GM20000 (cell line): ENCODE measurements at places on chromosomes 6 and 20.

DNA sequence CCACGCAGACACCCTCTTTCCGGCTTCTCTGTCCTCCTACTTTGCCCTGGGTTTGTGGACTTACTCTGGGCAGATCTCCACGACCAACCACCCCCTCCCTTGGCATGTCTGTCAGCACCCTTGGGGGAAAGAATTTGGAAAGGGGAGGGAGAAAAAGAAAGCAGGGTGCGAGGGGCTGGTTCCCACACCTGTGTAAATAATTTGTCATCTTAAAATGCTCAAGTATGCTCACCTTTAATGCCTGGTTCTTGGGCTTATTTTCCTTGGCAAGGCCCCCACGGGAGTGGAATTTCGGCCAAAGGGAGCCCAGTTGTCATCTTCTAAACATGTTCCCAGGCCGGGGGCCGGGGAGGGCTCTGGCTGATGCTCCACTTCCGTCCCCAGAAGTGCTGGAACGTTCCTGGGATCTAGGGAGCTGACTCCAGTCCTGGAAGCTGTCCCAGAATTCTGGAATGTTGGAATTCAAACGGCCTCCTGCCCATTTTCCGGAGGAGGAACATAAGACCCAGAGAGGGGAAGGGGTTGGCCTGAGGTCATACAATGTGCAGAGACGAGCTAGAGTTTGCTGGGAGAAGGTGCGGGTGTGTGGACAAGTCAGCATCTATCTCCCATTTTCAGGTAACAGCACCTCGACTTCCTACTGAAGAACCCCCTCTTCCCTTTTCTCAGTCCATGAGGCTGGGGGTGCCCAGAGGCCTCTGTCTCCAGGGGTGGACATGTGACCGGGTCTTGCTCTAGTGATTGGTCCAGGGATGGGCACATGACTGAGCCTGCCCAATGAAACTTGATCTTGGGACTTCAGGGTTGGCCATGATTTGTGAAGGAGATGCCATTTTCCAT, 122.3 kb downstream of the CEBPB start:
- no peak for DNase-seq

- DNase-seq: no peak
Observed at GRCh38 chr6:106508834-106509233, 120.5 kb downstream of the RTN4IP1 start.

- DNase-seq: no peak
Observed at GRCh38 chr6:112938650-112939049, 591.5 kb downstream of the RFPL4B start.

GRCh38 chr6:103858003-103858402, 1001.7 kb downstream of the HACE1 start:
- no peak for DNase-seq

GRCh38 chr20:16861708-16862107, 113.5 kb downstream of the OTOR start:
- no peak for DNase-seq

GRCh38 chr20:44067650-44068081, 119.3 kb downstream of the JPH2 start:
- no peak for DNase-seq

DNA sequence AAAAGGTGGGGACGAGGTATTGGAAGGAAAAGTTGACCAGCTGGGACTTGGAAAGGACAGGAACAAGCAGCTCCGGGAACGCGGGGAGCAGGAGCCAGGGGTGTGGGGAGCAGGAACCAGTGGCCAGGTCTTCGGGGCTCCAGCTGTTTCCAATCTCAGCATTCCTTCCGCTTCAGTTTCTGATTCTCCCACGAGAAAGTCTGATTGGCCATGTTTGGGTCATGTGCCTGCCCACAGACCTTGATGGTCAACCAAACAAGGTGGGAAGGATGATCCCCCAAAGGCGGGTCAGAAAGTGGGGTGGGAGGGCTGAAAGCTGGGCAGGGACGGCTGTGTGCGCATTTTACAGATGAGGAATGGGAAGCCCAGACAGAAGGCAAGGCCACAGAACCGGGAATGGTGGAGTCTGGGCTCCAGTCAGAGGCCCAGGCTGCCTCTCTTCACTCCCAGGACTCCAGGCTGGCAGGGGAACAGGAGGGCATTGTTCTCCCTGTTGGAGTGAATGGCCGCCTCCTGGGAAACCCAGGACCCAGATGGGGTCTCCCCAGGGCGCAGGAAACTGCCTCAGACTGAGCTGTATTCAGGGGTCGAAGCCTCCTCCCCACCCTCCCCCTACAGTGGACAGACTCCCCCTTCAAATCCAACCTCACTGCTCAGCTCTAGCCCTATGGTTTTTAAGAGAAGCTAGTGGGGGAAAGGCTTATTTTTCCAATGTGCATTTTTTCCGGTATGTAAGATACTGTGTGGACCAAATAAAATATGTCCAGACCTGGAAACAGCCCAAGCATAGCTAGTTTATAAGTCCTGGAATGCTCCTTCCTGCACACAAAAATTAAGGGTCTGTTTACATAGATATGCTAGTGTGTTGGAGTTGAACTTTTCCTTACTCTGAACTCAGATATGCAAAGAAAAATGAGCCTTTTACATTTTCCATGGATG, 12.2 kb upstream of the PTGIS start:
- DNase-seq: no peak

DNA sequence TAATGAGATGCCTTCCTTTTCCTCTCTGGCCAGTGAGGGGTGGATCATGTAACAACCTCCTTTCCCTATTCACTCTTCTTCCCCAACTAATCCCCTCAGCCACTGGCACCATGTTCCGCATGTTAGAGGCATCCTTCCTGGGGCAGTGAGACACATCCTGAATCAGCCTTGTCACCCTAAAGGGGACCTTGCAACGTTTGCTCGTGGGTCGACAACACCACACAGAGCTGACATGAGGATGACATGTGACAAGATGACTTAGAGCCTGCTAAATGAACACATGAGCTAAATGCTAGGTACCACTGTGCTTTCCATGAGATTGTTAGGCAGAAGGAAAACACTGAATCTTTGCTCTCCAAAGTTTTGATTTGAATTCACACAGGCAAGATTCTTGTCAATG, 129.2 kb downstream of the ATXN1 start:
- DNase-seq: no peak

DNA sequence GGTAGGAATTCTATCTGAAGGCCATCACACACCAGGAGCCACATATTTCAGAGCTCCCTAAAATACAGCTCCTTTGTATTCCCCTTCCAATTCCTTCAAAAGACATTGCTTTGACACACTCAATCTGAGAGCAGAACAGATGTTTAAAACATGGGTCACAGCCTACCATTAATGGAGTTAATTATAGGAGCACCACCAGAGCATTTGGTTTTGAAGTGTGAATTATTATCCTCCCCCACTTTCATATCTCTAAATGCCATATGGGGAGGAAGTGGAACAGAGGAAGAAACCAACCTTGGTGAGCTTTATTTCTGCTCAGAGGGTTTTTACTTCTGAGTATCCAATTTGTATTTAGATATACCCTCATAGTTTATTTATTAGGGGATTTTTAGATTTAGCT, 50.7 kb upstream of the TNFRSF21 start:
- DNase-seq: peak; percentile 9

GRCh38 chr6:133241086-133241900, at the start of gene EYA4:
TSS of gene EYA4 (plus strand) at chr6:133241357. CDS start at chr6:133274781, 33,424 bp downstream.
- DNase-seq: no peak

DNA sequence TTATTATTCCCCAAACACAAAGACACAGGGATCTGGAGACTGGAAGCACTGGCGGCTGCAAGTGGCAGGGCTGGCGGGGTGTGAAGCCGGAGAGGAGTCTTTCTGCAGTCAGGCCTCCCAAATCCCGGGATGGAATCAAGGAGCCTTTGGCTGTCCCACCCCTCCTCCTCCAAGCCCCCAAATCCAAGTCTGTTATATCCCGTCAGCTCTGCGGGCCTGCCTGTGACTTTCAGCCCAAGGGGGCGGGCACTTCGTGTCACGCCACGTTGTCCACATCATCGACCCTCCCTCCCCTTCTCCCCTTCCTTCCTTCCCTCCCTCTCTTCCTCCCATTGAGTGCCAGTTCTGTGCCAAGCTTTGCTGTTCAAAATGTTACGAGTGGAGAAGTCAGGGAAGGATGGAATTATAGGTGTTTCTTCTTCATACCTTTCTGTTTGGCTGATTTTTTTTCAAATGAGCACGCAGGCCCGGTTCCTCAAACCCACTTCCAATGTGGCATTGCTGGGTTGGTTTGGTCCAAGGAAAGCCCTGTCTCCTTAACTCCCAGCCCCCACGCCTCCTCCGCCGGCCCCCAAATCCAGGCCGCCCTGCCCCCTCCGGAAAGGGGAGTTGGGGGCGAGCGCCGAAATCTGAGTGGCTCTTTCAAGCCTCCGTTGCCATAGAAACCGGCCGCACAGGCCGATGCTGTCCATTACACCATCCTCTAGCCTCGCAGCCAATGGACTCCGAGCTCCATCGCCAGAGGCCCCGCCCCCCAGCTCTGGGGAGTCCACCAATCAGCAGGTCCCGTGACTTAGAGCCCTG, 12.7 kb downstream of the ZCCHC3 start:
- peak; percentile 91 for DNase-seq

DNA sequence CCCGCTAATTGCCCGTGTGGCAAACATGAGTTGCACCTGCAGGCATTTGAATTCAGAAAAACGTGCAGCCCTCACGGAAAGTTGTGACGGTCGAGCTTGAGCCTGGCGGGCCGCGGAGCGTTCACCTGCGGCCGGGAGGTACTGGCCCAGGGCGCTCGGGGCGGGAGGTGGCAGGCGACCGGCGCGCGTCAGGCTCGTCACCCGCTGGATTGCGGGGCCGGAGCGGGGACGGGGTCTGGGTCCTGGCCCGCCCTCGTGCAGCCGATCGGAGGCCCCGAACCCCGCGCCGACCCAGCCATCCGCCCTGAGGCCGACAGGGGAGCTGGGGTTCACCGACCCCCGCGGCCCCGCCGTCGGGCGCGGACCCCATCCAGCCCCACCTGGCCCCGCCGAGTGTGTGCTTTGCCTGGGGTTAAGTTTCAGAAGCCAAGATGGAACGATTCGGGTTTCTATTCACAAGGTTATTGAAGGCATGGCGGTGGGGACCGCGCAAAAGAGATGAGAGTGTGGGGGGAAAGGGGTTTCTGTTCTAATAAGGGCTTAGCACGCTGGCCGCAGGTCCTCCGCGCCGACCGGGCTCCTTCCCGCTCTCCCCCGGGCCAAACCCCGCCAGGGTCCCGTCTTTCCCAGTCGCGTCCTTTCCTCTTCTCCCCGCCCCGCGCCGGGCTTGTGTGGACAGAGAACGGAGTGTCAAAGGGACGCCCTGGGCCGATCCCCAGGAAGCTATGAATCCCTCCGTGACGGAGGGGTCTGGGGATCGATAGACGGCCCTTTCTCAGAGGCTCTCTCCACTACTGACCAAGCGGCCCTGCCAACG, 1.6 kb upstream of the HEY2 start:
- no peak for DNase-seq

DNA sequence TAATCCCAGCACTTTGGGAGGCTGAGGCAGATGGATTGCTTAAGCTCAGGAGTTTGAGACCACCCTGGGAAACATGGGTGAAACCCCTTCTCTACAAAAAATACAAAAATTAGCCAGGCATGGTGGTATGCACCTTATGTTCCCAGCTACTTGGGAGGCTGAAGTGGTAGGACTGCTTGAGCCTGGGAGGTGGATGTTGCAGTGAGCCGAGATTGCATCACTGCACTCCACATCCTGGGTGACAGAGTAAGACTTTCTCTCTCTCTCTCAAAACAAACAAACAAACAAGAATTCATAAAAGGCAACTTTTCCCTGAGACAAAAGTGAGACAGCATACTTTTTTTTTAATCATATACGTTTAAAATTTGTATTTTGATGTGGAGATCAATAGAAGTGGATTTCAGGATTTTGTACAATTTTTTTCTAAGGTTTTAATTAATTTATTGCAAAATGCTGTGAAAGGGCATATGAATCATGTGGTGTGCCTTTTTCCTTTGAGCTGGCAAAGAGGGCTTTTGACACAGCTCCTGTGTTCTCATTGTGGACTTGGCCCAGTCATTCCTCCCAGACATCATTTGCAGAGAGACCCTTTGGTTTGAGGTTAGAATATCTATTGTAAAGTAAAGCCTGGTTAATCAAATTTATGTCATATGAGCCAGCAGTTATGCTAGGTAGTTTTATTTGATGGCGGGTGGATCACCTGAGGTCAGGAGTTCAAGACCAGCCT, 77.1 kb downstream of the TULP4 start:
- DNase-seq: no peak

GRCh38 chr6:145420599-145420998, 314.7 kb downstream of the EPM2A start:
- DNase-seq: no peak

DNA sequence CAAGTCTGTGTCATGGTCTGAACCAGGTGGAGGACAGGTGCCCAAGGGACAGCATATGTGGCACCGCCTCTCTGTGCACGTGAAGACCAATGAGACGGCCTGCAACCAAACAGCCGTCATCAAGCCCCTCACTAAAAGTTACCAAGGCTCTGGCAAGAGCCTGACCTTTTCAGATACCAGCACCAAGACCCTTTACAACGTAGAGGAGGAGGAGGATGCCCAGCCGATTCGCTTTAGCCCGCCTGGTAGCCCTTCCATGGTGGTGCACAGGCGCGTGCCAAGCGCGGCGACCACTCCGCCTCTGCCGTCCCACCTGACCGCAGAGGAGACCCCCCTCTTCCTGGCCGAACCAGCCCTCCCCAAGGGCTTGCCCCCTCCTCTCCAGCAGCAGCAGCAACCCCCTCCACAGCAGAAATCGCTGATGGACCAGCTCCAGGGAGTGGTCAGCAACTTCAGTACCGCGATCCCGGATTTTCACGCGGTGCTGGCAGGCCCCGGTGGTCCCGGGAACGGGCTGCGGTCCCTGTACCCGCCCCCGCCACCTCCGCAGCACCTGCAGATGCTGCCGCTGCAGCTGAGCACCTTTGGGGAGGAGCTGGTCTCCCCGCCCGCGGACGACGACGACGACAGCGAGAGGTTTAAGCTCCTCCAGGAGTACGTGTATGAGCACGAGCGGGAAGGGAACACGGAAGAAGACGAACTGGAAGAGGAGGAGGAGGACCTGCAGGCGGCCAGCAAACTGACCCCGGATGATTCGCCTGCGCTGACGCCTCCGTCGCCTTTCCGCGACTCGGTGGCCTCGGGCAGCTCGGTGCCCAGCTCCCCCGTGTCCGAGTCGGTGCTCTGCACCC, 109.5 kb upstream of the RAB32 start:
- no peak for DNase-seq

- DNase-seq: no peak
Observed at GRCh38 chr20:40241596-40242343, 447.3 kb downstream of the MAFB start.

DNA sequence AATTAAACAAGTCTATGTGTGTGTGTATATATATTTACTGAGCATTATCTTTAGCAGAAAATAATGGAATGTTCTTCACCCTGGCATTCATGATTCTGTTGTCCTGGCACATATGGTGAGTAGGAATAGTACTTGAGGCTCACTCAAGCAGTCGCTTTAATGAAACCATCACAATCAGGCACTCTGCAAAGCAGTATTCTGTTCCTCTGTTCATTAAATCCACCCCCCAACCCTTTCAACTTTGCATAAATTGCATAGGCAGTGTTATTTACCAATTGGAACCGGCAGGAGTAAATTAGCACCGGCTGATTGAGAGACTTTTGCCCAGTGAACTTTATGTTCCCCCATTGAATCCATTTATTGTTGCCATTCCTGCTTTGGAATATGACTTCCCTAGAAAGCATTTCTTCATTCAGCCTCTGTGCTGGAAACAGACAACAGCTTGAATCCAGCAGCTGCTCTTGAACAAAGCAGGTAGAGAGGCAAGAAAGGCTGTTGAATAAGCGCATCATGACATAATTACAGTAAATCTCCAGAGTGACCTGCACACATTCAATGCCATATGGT, 268.0 kb upstream of the RNF217 start:
- DNase-seq: no peak
